ENCODE measurements at places on chromosomes 7 and 10.
A peak's percentile ranks its signal among the peaks of the same experiment; 100 is the strongest.

DNA sequence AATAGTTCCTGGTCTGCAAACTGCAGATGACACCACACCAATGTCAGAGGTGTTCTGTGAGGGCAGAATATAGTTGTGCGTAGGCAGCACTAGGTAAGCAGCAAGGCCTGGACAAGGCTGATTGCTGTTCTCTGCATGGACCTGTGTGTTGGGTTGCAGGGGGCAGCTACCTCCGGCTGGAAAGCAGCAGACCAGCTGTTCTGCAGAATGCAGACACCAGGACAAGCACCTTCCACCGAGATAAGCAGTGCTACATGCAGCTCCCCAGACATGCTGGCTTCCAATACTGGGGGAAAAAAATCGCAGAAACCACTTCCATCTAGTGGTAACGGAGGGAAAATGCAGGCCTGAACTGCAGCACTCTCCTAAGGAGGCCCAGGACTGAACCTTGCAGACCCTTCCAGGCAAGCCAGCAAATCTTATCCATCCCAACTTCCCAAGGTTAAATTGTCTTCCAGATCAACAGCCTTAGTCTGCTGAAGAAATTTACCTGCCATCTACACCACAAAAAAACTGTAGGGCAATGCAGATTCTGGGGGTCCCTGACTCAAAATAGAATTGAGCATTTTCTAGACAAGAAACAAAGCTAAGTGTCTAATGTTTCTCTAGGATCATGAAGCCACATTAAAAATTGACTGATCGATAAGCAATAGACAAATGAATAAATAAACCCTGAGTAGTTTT is 50.5 kb upstream of the COBL start:
- peak; percentile 44 for DNase-seq

GRCh38 chr7:99028261-99028973 is 115.5 kb downstream of the SMURF1 start:
- no peak for DNase-seq

DNA sequence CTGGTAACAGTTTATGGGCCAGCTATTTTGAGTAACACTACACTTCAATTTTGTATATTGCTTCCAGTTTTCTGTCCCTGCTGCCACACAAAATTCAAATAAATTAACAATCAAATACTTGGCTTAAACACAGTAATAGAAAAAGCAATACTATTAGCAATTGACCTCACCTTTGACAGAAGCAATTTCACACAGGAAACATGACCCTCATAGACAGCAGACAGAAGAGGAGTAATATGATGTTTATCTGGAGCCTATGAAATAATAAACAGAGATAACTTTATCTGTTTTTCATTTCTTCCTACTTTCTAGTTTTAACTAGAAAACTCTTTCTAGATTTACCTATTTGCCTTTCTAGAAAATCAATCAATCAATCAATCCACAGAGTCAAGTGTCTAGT is 26.7 kb downstream of the MTPN start:
- DNase-seq: no peak

- no peak for DNase-seq
Observed at GRCh38 chr7:462173-463103, 57.2 kb downstream of the PDGFA start.

DNA sequence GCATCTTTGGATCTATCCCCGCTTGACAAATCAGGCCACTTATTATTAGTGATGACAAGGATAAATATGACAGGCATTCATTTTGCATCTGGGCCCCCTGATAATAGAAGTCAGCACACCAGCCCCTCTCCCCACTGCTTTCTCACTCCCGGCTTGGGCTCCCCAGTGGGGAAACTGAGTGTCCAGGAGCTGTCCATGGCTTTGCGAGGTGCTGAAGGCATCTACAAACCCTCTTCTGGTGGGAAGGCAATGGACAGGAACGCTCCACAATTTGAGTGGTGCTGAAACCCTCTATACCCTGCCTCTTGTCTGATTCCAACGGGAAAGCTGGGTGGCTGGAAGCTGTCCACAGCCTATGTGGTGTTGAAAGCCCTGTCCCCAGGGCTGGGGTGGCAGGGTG is 61.7 kb upstream of the PCBD1 start:
- DNase-seq: no peak

DNA sequence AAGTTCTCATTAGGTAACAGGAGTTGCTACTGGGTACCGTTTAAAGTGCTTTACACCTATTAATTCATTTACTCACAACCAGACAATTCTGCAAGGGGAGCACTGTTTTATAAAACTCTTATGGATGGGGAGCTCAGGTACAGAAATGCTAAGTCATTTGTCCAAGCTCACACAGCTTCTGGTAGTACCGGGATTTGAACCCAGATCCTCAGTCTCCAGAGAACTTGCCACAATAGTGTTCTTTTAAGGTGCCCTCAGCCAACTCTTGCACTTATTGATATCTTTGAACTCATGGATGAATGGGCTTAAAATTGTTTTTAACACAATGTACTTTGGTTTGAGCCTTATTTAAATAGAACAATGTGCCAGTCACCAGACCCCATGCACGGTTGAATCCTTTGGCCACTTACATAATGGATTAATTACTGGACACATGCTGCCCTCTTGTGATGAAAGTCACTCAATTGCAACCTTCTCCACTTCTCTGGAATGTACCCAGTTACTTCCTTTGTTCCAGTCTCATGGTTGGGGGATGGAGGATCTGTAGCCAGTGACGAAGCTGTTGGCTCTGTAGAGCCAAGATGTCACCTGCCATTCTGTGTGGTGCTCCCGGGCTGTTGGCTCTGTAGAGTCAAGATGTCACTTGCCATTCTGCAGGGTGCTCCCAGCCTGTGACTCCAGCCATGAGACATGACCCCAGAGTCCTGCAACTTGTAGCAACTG is 65.6 kb downstream of the NOD1 start:
- peak; percentile 85 for DNase-seq

GRCh38 chr10:2982146-2982545 is 85.2 kb upstream of the PFKP start:
- DNase-seq: no peak

GRCh38 chr7:138666385-138666784 is 34.8 kb downstream of the SVOPL start:
- DNase-seq: no peak

DNA sequence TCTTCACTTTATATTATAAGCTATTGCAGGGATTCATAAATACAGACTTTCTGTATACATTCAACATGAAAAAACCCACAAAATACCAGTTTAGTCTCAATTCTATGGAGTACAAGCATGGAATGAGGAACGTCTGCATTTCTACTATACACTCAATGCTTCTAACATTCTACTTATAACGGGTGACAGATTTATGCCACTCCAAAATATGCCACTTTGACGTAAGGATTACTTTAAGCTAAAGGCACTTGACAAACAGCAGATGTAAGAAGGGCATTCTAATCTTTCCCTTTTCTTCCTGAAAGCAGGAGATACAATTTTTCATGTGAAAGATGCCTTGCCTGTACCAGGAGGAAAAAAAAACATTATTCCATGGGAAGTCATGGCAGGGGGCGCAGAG is 205.5 kb upstream of the LRRN3 start:
- no peak for DNase-seq

DNA sequence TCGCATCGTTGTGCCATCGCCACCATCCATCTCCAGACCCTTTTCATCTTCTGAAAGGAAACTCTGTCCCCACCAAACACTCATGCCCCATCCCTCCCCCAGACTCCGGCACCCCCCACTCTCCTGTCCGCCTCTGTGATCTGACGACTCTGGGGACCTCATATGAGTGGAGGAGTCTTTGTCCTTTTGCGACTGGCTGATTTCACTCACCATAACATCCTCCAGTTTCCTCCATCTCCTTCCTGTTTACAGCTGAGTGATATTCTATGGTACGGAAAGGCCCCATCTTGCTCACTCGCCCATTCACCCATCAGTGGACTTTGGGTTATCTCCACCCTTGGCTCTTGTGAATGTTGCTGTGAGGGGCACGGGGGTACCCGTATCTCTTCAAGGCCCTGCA is 11.8 kb upstream of the INSIG1 start:
- no peak for DNase-seq

DNA sequence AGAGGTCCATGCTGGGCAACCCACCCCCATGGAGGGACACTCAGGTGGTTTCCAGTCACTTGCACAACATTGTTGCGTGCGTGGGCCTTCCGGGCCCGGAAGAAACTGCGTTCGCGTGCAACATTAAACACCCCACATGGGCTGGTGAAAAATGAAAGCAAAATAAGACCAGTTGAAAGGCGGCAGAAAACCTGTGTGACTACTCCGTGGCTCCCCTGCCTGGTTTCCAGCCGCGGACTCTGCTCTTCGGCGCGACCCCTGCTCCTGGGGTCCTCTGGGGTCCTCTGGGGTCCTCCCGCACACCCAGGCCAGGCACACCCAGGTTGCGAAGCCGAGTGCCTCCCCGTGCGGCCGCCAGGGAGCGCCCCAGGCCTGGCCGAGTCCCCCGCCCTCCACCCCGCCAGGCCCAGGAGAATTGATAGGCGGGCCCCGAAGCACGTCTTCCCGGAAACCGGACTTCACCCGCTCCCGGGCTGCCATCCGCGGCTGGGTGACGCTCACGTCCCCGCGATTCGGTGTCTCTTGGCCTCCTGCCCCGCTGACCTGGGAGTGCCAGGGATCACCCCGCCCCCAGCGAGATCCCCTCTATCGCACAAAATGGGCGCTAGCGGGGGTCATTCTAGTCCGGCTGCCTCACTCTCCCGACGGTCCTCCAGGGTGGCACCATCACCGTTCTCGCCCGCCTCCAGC is 1.9 kb upstream of the SH2D4B start:
- DNase-seq: no peak

DNA sequence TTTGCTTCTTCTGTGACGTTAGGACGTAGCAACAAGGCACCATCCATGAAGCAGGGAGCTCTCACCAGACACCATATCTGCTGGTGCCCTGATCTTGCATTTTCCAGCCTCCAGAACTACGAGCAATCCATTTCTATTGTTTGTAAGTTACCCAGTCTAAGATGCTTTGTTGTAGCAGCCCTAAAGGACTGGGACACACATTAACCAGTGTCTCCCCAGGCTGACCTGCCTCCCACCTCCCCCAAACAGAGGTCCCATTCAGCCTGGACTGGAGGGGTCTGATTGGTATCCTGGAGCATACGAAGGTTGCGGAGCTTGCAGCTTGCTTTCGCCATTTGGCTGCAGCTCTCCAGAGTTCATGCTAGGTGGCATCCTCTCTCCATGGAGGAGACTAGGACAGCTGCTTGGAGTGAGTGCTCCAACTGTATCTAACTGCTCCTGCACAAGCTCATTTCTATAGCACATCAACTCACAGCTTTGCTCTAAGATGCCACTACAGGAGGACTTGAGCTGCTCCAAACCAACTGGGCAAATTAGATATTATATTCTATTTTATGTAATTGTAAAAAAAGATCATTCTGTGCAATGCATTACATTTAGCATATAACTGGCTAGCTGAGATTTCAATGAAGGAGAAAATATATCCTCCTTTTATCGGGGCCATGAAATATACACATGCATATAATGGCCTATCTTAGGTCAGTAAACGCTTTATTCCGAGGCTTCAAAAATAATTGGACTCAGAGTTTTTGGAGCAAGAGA is 8.0 kb upstream of the GRK5 start:
- DNase-seq: peak; percentile 85

GRCh38 chr7:11517853-11518252 is 314.1 kb downstream of the THSD7A start:
- DNase-seq: no peak
